ENCODE measurements at places on chromosomes 13 and 19.

DNA sequence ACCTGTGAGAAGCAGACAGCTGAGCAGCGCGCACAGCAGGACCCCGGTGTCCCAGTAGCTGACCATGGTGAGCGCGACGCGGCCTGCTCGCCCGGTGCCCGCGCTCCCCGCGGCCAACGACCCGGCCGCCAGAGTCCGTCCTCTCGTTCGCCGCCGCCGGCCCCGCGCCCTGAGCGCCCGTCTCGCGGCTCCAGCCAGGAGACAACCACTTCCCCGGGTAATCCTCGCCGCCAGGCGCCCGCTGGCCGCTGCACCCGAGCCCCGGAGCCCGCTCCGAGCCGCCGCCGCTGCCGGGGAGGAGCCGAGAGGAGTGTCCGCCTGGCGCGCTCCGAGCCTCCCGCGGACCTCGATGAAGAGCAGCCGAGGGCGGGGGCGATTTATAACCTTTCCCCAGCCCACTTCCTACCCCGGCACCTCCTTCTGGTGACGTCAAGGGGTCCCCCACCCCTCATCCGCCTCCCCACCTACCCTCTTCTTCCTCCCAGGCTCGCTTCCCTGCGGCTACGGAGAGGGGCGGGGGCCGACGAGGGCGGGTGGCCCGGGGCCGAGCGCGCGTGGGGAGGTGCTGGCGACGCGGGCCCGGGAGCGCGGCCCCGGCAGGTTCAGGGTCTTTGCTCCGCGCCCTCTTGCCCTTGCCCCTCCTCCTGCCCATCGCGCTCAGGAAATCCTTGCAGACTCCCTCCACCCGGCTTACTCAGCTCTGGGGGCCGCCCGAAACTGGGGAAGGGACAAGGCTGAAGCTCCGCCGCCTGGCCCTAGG, at the start of gene FLT1:
TSS of gene FLT1 (minus strand) at position 351 of the 760 bp plus-strand sequence. CDS start at position 66, 285 bp downstream.
- DNase-seq: no peak

DNA sequence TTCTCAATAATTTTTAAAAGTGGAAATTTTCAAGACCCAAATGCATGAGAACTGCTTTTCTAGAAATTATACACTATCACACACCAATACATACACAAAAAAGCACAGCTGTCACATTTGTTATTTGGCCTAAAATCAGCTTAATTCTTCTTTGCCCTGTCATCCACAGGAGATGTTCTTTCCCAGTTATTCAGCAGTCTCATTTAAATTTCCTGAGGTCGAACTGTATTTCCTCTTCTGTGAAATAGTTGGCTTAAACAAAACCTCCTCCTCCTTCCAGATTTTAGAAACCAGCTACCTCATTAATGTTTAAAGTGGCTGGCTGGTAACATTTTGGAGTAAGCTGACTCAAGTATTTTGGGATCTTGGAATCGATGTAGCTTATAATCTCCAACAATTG, 39.1 kb downstream of the SMAD9 start:
- no peak for DNase-seq

- no peak for DNase-seq
These were observed 173.6 kb downstream of the NUFIP1 start for GRCh38 chr13:44815623-44816022.

DNA sequence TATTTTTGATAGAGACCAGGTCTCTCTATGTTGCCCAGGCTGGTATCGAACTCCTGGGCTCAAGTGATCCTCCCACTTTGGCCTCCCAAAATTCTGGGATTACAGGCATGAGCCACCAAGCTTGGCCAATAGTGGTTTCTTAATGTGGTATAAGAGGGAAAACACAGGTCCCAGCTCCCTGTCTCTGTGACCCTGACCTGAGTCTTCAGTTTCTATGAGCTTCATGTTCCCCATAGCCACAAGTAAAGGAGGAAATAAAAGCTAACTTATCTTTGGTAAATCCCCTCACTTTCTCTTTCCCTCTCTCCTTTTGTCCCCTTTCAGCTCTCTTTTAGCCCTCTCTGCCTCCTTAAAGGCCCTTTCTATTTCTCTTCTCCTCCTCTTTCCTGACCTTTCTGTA, 50.3 kb downstream of the ABCC4 start:
- no peak for DNase-seq

- no peak for DNase-seq
These were observed 209.3 kb downstream of the HS6ST3 start for GRCh38 chr13:96299235-96299634.
